ENCODE measurements at places on chromosomes 3 and 15.

GRCh38 chr3:119322021-119322834, 28.0 kb downstream of the ARHGAP31 start:
- DNase-seq: no peak

DNA sequence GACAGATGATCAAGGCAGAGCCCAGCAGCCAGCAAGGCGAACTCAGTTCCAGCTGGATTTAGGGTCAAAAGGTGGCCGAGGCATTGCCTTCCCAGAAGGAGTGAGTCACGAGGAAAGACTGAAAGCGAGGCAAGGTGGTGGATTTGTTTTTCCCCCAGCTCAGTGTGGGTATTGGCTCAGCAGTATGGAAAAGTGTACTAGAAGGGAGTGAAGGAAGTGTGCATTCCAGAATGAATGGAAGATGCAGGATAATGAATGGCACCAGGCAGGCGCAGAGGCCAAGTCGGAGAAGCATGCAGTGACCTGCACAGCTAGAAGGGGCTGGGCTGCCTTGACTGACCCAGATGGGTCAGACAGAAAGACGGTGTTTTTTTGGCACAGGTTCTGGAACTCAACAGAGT, 46.3 kb downstream of the FOXP1 start:
- DNase-seq: no peak

DNA sequence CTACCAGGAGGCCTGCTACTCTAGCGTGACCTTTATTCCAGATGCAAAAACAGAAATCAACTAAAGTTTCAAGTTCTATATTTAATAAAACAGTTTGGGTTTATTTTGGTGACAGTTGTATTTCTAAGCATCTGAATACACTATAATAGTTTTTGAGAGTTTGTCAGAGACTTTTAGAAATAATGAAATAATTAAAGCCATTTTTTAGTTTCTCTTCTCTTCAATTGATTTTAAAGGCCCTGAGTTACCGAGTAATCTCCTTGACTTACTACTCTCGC, 523.4 kb downstream of the CADM2 start:
- no peak for DNase-seq

GRCh38 chr15:100693451-100693850, 91.1 kb downstream of the ASB7 start:
- no peak for DNase-seq
